ENCODE measurements at places on chromosomes 5 and 9.

- no peak for DNase-seq
Measured at GRCh38 chr5:59760785-59761348, 132.7 kb downstream of the PDE4D start.

DNA sequence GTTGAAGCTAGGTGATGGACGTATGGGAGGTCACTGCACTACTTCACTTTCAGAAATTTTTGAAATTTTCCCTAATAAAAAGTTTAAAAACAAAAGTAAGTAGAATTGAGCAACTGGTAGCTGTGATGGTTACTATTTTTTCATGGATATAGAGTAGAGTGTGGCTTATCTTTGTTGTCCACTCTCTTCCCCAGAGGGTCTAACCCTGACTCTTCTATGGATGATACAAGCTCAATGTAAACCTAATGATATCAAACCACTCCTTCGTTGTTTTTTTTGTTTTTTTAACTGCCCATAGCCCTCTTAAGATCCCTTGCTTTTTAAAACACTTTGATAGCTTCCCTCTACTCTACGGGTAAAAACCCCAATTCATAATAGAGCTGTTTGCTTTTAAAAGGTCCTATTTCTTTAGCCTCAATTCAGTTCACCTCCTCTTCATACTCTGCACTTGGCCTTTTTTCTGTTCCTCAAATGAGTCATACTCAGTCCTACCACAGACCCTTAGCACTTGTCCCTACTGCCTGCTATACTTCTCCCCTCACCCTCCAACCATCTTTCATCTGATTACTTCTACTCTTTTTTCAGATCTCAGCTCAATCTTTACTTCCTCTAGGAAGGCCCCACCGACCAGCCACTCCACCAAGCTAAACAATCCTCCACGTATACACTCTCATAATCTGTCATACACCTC lies 2.6 kb downstream of the HDAC3 start:
- DNase-seq, result peak; percentile 26

DNA sequence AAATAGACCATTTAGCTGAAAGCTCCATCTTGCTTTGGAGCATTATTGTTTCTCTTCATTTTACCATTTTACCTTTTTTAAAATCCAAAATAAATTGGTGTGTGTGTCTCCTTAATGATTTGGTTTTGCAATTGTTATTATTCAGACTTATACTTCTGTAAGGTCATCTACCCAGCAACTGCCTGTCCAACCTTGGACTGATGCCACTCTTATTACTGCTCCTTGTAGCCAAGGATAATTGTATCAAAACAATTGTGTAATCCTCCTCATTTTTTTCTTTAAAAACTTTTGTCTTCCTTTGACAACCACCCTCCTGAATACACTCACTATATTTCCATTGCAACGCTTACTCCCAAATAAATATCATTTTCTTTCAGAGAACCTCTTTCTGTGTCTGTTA lies 30.3 kb upstream of the HMGCR start:
- DNase-seq, result no peak

DNA sequence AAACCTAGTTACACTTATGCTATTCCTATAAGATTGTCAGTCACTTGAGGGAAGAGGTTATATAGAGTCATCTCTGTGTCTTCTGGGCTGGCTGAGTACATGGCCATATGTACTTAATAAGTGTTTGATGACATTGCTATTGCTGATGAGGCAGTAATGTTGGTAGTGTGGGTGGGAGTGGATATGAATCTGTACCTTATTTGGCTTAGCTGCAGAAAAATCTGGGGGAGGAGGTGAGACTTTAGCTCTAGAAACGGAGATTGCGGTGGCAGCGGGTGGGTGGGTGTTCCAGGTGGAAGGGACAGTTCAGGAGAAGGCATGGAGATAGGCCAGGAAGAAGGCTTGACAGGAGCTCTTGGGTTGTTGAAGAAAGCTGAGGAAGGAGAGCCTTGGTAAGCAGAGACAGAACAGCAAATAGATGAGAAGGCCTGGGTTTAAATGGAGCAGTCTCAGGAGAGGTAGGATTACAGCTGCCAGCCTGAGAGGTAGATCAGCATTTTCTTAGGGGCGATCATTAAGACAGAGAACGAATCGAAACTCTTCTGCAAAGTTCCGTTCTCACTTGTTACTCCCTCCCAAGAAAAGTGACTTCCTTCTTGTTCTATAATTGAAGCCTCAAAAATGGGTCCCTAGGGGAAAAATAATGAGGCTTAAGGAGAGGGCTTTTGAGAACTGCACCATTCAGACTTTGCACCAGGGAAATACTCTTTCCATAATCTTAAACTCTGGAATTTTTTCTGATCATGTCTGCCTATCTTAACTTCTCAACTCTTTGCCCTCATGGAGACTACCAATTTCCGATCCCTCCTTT lies 160.5 kb downstream of the UNC13B start:
- DNase-seq, result no peak

DNA sequence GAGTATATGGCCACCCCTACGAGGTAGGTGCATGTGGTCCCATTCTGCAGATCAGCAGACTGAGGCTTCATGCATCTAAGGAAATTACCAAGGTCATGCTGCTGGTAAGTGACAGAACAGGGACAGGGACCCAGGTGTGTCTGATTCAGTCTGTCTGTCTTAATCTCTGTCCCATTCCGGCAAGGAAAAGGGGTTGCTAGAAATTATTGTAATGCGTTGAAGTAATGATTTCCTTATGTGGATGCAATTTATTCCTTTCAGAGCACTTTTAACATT lies 76.8 kb downstream of the AMBP start:
- no peak for DNase-seq

- no peak for DNase-seq
Measured at GRCh38 chr5:155954701-155955445, 372.1 kb upstream of the SGCD start.

GRCh38 chr5:61486476-61486875 lies 154.4 kb downstream of the ZSWIM6 start:
- no peak for DNase-seq

- no peak for DNase-seq
Measured at GRCh38 chr5:81156732-81157131, 76.4 kb upstream of the CKMT2 start.

DNA sequence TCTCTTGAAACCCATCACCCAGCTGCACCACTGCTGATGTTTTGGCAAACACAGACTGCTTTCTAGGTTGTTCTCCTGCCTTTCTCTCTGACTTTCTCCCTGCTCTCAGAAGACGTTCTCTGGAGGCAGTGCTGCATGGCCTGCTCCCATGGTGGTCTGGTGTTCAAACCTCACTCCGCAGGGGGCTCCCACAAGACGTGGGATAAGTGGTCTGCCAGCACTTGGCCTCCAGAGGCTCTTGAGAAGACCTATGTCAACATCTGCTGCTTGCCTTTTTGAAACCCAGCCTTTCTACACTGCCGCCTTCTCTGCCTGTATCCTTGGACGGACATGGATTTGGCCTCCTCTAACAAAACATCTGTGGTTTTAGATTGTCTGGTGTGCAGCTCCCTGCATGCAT lies 16.6 kb downstream of the USP20 start:
- no peak for DNase-seq

GRCh38 chr9:98302150-98302549 lies 46.7 kb upstream of the TBC1D2 start:
- DNase-seq, result no peak

GRCh38 chr9:20865347-20865746 lies 166.1 kb downstream of the HACD4 start:
- no peak for DNase-seq

DNA sequence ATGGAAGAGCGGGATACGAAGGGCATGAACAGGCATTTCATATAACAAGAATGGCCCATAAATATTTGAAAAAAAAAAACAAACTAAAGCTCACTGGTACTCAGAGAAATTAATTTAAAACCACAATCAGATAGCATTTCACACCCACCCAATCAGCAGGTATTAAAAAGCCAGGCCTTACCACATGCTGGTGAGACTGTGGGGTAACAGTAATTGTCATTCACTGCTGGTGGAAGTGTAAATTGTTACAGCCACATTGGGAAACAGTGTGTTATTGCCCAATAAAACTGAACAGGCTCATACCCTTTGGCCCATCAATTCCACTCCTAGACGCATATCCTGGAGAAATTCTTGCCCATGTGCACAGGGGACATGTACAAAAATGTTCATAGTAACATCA lies 66.0 kb downstream of the PLAC8L1 start:
- DNase-seq, result no peak
